Left renal cortex interstitium (tissue), 4 donors: ENCODE measurements at places on chromosomes 2 and 18. TPM values are rescaled to one million over a fixed set of nuclear protein-coding genes. Genes with fewer than 3 reads are reported as not detected.

Gene PTPRN
- 0.25 TPM for polyA plus RNA-seq

Gene FAM110C
- 18.6 TPM for polyA plus RNA-seq

Gene PIEZO2
- polyA plus RNA-seq: 15.7 TPM

Gene SOCS6
- polyA plus RNA-seq: 28.9 TPM

Gene ANO7
- 1.3 TPM for polyA plus RNA-seq

Gene VAMP5
- 37.1 TPM for polyA plus RNA-seq

DNA sequence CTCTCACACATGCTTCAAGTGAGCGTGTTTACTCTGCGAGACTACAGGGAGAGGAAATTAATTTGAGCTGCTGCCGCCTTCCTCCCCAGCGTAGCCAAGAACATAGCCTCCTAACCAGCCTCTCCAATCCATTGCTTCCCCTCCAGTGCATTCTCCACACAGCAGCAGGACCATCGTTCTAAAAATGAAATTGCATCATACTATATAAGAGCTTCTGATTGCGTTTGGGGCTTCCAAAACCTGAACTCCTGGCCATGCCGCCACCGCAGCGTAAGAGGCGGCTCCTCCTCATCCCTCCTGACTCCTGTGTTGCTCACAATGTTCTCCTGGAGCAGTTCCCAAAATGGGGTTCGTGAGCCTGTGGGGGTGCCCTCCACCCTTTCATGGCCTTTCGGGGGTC, 142.1 kb downstream of the MYT1L start:
- DNase-seq: no peak

- DNase-seq: no peak
Observed at GRCh38 chr2:13115643-13116042, 398.9 kb downstream of the TRIB2 start.

GRCh38 chr2:72176281-72176680, 28.6 kb upstream of the CYP26B1 start:
- DNase-seq: no peak

DNA sequence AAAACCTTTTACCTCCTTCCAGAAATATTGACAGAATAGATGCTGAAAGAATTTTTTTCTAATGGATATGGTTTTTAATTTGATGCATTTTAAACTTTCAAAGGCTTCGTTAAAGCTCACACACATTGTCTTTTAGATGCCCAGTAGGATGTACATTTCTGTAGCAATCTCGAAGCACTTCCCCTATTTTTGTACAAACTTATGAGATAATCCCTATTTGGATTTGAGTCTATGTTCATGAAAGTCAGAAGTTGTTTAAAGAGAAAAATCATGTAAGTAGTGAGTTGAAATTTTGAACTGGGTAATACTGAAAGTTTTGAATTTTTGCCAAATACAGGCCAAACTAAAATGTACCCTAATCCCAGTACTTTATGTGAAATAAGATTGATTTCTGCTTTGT, 38.1 kb upstream of the MMADHC start:
- no peak for DNase-seq

DNA sequence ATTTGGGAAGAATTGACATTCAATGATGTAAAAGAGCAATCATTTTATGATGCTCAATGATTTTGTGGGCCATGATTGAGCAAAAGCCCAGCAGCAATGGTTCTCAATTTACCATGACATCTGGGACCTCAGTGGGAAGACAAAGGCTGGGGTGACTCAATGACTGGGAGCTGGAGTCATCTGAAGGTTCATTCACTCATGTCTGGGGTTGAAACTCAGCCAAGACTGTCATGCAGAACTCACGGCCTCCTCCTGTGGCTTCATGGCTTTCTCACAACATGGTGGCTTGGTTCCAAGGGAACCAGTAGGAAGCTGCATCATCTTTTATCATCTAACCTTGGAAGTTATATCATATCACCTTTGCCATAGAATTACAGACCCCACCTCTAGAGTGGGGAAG, 45.1 kb upstream of the CD226 start:
- DNase-seq: no peak

GRCh38 chr2:111209045-111209514, 88.4 kb downstream of the BCL2L11 start:
- DNase-seq: no peak

DNA sequence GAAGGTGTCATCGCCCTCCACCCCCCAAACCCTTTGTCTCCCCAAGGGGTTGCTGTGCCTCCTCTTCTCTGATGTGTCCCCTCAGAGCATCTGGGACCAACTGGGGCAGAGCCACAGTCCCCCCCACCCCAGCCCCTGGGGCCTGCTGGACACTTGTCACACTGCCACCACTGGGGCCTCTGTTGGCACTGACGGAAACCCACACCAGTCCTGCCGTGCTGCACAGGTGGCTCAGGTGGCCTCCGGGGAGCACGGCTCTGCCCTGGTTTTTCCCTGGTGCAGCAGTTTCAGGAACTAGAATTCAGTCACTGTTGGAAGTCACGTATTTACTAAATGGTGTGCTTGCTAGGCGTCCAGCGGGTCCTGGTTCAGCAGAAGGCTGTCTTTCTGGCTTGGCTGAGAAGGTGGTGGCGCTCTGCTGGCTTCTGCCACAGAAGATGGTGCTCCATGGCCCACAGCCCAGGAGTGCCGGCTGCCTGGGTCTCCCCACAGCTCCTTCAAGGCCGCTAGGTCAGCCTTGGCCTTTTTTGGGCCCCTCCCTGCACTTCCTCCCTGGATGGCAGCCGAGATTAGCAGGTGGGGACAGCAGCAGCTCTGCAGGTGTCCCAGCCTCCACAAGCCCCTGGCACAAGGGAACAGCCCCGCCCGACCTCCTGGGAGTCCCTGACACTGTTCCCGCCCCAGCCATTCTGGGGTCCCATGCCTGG, 18.6 kb upstream of the KLHL30 start:
- DNase-seq: no peak

- DNase-seq: no peak
Observed at GRCh38 chr2:104582471-104582870, 271.4 kb upstream of the POU3F3 start.

DNA sequence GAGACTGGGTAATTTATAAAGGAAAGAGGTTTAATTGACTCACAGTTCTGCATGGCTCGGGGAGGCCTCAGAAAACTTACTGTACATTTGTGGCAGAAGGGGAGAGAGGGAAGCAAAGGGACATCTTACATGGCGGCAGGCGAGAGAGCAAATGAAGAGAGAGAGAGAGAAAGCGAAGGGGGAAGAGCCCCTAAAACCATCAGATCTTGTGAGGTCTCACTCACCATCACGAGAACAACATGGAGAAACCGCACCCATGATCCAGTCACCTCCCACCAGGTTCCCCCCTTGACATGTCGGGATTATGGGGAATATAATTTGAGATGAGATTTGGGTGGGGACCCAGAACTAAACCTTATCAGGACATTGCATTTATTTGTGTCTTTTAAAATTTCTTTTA, 75.9 kb downstream of the ACSL3 start:
- no peak for DNase-seq
